Midbrain (tissue), 1 donor: ENCODE measurements at places on chromosomes 4 and X.

DNA sequence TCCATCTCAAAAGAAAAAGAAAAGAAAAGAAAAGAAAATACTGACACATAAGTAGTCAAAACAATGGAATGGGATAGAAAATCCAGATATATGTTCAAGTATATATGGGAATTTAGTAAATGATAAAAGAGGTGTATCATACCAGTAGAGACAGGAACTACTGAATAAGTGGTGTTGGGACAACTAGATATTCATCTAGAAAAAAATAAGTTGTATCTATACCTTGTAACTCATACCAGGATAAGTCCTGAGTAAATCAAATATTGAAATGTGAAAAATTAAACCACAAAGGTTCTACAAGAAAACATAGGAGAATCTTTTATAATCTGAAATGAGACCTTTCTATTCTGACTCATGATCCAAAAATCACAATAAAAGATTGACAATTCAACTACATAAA is 58.5 kb downstream of the RBM47 start:
- DNase-seq, result no peak

- no peak for DNase-seq
Measured at GRCh38 chrX:72120837-72121236, 10.9 kb downstream of the RTL5 start.

DNA sequence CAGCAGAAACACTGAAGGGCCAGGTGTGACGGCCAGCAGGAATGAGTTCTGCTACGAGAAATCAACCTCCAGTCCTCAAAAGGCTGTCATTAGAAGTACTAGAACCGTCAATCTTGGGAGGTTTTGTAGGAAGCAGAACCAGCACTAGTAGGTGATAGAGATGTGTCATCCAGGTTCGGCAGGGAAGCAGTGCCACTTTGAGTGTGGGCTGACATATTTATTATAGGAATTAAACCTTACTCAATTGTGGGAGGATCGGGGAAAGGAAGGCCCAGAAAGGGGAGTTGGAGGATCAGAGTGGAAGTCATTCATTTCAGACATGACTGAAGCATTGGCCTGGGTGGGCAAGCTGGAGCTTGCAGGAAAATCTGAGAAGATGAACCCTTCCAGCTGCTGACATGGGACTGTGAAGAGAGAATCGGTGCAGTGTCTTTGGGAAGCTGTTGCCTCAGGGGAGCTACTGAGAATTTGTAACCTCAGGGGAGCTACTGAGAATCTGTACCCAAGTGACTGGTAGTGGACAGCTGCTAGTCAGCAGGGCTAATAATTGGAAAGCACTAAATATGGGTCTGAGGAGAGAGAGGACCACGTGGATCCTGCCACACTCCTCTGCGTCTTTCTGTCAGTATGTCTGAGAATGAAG is 177.4 kb downstream of the SPRY1 start:
- DNase-seq, result no peak

GRCh38 chr4:8754634-8755589 is 116.7 kb downstream of the HMX1 start:
- DNase-seq, result no peak

GRCh38 chr4:153934688-153935017 is 145.8 kb upstream of the SFRP2 start:
- DNase-seq, result no peak

GRCh38 chr4:68129793-68130192 is at the start of gene TMPRSS11F:
Gene TMPRSS11F, minus strand, starts transcription at chr4:68129869. Its CDS starts 49 bp downstream, at chr4:68129820.
- no peak for DNase-seq

GRCh38 chr4:8296491-8296890 is 26.9 kb downstream of the HTRA3 start:
- DNase-seq, result no peak

GRCh38 chr4:92074839-92075238 is 228.9 kb upstream of the GRID2 start:
- DNase-seq, result no peak

DNA sequence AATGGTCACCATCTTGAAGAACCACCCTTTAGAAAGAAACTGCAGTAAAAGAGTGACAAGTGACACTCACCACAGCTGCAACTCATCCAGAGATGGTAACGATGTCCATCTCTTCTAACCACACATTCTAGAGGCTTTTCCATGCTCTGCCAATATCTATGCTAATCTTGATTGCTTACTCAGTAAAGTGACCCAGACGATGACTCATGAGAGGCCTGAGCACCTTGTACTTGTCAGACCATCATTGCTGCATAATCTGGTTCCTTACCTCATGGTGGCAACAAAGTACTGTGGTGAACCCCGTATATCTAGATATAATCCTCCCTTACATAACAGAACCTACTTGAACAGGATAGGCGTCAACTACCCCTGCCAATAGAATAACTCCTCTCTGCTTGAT is 75.6 kb downstream of the CCNG2 start:
- DNase-seq, result no peak

- DNase-seq, result no peak
Measured at GRCh38 chr4:145132511-145133098, 34.5 kb downstream of the ABCE1 start.
